ENCODE measurements at places on chromosomes 2 and 18.

- DNase-seq: no peak
Measured at GRCh38 chr18:48303883-48304282, 105.3 kb downstream of the ZBTB7C start.

GRCh38 chr2:25939257-25939668, 43.0 kb downstream of the KIF3C start:
- DNase-seq: no peak

DNA sequence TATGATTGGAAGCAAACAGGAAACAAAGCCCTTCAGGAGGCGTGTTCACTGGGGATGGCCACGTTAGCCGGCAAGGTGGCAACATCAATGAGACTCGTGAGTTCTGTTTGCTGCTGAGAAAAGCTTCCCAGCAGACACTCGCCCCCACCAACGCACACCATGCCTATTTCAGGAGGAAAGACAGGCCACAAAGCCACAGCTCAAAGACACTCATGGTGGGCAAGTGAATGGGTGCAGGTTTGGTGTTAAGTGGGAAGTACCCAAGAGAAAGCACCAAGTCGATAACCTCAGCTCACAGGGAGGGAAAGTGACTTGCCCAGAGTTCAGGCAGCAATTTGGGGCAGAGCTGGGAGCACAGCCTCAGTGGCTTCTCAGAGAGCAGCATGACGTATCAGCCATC, 10.5 kb upstream of the MTERF4 start:
- peak; percentile 46 for DNase-seq

DNA sequence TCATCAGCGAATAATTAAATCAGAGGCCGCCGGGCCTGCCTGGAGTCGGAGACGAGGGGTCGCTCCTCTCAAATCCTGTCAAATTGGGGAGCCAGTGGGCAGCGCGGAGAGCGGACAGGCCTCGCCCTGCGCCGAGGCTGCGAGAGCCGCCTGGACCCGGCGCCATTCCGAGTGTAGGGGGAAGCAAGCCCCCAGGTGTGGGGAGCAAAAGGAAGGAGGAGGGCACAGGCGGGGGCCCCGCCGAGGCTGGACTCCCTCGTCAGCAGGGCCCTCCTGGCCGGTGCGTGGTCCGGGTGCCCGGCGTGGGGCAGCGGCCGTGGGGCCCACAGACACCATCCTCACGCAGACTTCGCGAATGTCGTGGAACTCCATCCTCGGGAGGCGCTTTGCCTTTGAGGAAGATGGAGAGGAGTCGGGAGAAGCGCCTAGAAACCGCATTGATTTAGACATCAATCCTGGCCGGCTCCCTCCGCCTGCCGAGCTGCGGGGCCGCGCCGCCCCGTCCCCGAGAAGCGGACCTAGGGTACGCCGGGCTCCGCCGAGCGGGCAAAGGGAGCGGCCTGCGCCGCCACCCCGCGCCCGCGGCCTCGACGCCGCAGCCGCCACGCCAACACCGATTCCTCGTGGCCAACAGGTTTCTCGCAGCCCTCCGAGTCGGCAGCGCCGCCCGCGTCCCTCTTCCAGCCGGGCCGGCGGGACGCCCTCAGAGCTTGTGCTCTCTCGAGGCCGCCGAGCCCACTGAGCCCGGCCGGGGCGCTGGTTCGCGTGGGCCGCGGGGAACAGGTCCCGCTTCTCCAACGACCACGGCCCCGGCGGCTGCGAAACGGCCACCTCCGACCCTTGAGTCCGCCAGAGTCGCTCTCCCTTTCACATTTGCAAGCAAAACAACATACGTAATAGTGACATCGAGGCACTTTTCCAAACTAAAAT, 6.7 kb upstream of the ONECUT2 start:
- DNase-seq: no peak
